Fibroblast of skin of right quadriceps (primary cell): ENCODE measurements at places on chromosomes 2 and 18.
A peak's percentile ranks its signal among the peaks of the same experiment; 100 is the strongest.

GRCh38 chr18:55861266-55861665 lies 273.3 kb upstream of the TCF4 start:
- peak; percentile 55 for DNase-seq

- DNase-seq, result peak; percentile 1
Measured at GRCh38 chr18:66124394-66124793, 373.6 kb downstream of the CDH7 start.

DNA sequence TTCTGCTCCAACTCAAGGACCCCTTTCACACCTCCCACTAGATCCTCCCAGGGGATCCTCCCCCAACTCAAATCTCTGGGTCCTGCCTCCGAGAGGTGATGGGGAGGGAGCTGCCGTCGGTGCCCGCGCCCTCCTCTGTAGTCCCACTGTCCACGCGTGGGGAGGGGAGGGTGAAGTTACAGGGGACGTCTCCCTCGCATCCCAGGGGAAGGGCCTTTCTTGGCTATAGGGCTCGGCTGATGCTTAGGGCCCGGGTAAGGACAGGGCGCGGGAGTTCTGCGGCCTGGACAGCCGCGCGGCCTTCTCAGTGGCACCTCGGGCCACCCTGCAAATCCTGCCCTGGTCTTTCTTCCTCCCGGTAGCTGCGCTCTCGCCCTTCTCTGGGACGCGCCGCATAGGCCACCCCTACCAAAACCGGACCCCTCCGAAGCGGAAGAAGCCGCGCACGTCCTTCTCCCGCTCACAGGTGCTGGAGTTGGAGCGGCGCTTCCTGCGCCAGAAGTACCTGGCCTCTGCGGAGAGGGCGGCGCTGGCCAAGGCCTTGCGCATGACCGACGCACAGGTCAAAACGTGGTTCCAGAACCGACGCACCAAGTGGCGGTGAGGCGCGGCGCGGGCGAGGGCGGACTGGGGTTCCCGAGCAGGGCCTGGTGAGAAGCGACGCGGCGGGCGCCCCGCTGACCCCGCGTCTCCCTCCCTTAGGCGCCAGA lies 1.2 kb downstream of the TLX2 start:
- no peak for DNase-seq

DNA sequence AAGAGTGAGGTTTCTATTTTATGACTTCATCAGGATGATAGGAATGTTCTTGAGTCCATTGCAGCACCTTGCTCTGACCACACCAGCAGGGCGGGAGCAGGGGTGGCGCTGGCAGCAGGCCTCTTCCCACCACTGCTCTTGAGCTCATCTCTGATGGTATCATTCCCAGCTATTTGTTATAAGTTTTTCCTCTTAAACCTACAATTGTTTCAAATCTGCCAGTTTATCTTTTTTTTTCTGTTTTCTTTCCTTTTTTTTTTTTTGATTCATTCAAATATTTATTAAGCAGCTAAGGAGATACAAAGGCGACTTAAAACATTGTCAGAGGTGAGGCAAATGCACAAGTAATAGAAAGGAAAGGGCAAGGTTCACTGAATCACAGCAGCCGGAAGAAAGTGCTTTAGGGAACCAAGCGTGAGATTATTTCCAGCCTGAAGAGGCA lies 28.7 kb downstream of the NIFK start:
- DNase-seq, result no peak

DNA sequence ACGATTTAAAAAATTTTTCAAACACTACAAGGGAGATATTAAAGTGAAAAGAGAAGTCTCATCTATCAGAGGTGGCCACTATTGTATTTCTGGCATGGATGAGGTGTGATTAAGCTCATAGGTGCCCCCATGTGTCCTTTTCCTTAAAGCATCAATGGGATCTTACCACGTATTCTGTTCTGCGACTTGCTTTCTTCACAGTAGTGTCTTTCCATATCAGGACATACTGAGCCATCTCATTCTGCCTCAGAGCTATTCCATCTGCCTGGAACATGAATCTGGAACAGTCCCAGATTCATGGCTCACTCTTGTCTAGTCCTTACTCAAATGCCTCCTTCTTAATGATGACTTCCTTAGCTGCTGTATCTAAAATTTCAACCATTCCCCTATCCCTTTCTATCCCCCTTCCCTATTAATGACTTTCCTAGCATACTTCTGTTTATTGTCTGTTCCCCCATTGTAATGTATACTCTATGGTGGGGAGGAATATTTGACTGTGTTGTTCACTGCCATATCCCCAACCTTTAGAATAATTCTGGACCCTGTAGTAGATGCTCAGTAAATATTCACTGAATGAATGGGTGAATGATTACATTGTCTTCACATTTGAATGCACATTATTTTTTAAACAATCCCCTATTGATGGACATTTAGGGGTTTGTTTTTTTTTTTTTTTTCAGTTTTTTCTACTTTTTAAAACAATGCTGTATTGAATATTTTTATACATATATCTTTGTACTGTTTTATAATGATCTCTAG lies 11.1 kb downstream of the STAMBP start:
- DNase-seq, result peak; percentile 30

DNA sequence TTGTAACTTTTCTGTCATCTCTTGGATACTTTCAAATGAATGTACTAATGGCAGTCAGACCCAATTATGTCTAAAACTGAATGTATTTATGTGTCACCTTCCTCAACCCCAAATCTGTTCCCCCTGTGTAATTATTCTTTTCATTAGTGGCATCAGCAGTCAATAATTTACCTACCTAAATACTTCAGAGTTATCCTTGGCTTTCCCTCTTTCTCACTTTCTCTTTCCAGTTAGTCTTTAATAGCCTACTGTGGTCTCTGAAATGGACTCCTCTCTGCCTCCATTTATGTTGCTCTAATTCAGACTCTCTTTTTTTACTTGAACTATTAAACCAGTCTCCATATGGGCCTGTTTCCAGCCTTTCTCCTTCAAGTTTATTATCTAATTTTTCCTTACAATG lies 21.0 kb downstream of the C18orf63 start:
- no peak for DNase-seq

DNA sequence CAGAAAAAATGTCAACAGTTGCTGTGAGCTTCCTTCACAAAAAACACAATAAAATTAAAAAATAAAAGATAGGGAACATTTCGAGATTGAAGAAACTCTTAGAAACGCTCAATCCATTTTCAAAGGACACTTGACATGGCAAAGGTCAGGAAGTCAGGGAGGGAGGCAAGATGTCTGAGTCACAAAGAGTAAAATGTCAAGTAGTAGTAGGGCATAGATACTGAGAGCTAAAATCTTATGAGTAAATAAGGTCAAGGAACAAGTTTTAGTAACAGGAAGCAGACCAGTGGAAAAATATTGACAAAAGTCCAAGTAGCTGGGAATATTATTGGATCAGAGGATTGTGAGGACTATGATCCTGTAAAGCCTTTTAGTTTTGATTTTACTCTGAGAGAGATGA lies 495.6 kb downstream of the TMX3 start:
- DNase-seq, result no peak

DNA sequence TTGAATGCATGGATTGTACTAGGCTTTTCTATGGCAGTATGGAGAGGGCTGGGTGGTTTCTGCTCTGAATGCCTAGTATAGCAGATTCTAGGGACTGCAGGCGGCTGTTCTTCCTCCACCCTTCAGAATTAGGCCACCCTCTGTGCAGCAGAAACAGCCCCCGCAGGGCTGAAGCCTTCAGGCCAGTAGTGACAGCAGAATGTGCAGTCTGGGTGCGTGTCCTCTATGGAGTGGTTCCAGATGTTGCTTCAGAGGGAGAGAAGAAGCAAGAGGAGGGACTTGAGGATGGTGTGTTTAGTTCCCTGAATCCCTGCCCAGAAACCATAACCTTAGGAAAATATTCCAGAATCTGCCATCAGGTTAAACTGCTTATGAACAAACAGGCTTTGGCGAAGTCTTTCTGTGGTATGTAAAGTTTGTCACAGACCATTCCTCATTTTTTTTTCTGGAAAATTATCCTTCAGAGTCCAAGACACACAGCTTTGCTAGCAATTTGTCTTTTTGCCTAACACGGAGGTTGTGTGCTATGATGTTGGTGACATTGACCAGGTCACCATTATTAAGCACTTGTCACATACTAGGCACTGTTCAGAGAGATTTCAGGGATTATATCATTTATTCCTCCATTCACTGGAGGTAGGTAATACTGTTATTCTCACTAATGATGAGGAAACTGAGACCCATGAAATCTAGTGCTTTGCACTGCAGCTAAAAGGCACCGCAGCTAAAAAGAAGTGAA lies 21.1 kb downstream of the CASP10 start:
- DNase-seq, result peak; percentile 54

- no peak for DNase-seq
Measured at GRCh38 chr2:205465791-205466190, 216.5 kb upstream of the NRP2 start.

- no peak for DNase-seq
Measured at GRCh38 chr2:62343636-62344337, 147.9 kb downstream of the B3GNT2 start.

DNA sequence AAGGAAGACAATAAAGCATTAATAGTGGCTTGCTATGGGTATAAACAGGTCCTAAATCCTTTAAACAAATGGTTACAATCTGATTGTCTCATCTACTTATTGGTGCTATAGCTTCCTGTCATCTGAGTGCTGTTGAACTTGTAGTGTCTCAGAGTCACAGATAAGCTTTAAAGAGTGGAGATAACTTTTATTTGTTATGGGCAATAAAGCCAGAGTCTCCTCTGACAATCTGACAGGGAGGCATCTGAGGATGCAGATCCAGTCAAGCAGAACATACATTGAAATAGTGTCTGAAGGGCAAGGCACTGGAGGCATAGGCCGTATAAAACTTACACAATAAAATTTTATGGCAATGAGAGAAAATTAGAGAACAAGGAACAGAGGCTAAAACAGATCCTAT lies 1132.4 kb upstream of the CDH2 start:
- no peak for DNase-seq
